ENCODE measurements at places on chromosomes 2 and 18. TPM values are rescaled to one million over a fixed set of nuclear protein-coding genes. Genes with fewer than 3 reads are reported as not detected.

Gene IER3IP1
- total RNA-seq = 9.2 TPM

Gene CYP1B1
- total RNA-seq = 37.2 TPM

Gene PLCL1
- total RNA-seq = not detected

Gene FAM110C
- total RNA-seq = 6.8 TPM

Gene SP5
- total RNA-seq = 0.47 TPM

Gene CAMKMT
- 4.3 TPM for total RNA-seq

Gene ASTL
- not detected for total RNA-seq

Measured in PC-3 (cell line).